CD4-positive, CD25-positive, alpha-beta regulatory T cell (primary cell): ENCODE measurements at places on chromosomes 4 and X.
A peak's percentile ranks its signal among the peaks of the same experiment; 100 is the strongest.

GRCh38 chr4:29596228-29596627 lies 1123.9 kb upstream of the PCDH7 start:
- no peak for DNase-seq
- H3K27ac ChIP-seq: no peak overlapping the region
- H3K4me3 ChIP-seq: no peak overlapping the region
- H3K4me1 ChIP-seq: no peaks in the 10 kb centered on the region
- no peaks in the 10 kb centered on the region for H3K36me3 ChIP-seq
- H3K27me3 ChIP-seq: no peaks in the 10 kb centered on the region

GRCh38 chrX:56800801-56801200 lies 71.8 kb downstream of the NBDY start:
- DNase-seq: peak; percentile 64
- H3K36me3 ChIP-seq: no peaks in the 10 kb centered on the region
- peaks cover 26% of the 10 kb centered on the region for H3K4me1 ChIP-seq

DNA sequence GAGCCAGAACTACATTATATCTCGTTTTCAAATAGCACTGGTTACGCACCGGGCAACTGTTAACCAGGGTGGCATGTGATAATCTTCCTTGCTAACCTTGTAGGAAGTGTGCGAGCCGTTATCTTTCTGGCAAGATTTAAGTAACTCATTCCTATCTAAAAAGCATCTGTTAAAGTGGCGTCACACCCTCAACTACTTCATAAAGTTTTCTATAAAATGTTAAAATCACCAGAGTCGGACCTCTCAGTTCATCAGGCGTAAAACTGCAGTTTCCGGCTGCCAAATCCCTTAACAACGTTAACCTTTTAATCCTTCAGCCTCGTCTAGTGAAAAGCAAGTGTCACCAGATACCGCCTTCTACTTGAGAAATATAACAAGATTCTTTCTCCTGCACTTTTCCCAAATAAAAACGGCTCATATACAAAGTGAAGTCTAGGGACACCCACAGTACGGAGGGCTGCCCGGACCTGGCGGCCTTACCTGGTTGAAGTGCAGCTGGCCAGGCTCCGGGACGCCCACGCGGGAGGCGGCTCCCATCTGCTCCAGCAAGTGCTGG lies 1.2 kb downstream of the SLC39A8 start:
- H3K4me3 ChIP-seq: peak overlapping the region; percentile 95
- no peaks in the 10 kb centered on the region for H3K36me3 ChIP-seq
- DNase-seq: no peak
- peak overlapping the region; percentile 89 for H3K27ac ChIP-seq
- peaks cover 29% of the 10 kb centered on the region for H3K4me1 ChIP-seq
- H3K27me3 ChIP-seq: no peaks in the 10 kb centered on the region

DNA sequence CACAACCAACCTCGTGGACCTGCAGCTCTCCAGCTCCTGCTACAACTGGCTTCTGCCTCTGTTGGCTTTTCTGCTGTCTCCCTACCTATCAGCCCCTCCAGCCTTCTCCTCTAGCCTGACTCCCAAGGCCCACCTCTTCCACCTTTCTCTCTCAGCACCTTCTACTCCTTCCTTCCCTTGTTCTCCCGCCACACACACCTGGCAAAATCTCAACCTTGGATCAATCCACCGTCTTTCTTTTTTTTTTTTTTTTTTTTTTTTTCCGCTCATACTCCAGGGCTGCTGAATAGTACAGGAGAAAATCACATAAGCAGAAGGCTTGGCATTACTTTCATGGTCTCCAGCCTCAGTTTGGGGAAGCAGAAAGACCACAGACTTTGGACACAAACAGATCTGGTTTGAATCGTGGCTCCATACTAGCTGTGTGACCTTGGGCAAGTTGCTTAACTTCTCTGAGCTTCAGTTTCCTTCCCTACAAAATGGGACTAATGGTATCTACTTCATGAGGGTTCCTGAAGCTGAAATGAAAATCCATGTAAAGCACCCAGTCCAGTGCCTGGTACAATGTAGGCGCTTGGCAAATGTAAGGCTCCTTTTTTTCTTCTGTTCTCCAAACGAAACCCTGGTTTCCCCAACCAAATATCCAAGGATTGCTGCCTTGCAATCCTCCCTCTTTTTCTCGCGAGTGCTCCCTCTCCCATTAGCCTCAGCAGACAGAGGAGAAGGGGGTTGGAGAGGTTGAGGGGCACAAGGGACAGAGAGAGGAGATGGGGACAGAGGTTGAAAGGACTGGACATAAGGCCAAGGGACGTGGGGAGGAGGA lies 1.7 kb downstream of the FGD1 start:
- no peak for DNase-seq
- no peaks in the 10 kb centered on the region for H3K36me3 ChIP-seq
- H3K27me3 ChIP-seq: no peaks in the 10 kb centered on the region
- no peak overlapping the region for H3K4me3 ChIP-seq
- no peak overlapping the region for H3K27ac ChIP-seq

GRCh38 chr4:151361966-151362365 lies 36.6 kb upstream of the SH3D19 start:
- no peak overlapping the region for H3K27ac ChIP-seq
- no peak overlapping the region for H3K4me3 ChIP-seq
- no peaks in the 10 kb centered on the region for H3K36me3 ChIP-seq
- peaks cover 2% of the 10 kb centered on the region for H3K27me3 ChIP-seq
- no peaks in the 10 kb centered on the region for H3K4me1 ChIP-seq
- DNase-seq: no peak

GRCh38 chr4:83679254-83679653 lies 143.3 kb downstream of the GPAT3 start:
- no peak overlapping the region for H3K4me3 ChIP-seq
- H3K27me3 ChIP-seq: peaks cover 7% of the 10 kb centered on the region
- H3K36me3 ChIP-seq: no peaks in the 10 kb centered on the region
- no peaks in the 10 kb centered on the region for H3K4me1 ChIP-seq
- H3K27ac ChIP-seq: no peak overlapping the region
- no peak for DNase-seq

DNA sequence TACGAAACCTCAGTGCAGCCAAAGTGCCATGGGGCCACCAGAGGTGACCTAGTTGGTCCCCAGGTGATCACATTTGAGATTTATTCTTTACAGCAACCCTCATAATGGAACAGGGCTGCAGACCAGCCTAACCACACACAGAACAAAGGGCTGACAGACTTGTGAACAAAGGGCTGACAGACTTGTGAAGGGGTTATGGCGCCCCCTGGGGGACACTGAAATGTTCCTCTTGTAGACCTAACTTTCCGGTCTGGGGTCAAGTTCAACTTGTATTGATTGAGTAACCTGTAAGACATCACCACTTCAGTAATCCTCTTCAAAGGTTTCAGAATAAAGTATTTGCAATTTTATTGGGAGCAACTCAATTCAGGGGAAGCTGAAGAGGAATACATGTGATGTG lies 175.9 kb upstream of the RPS6KA3 start:
- DNase-seq: peak; percentile 80
- H3K4me1 ChIP-seq: peaks cover 34% of the 10 kb centered on the region
- no peak overlapping the region for H3K4me3 ChIP-seq
- no peaks in the 10 kb centered on the region for H3K36me3 ChIP-seq
- H3K27ac ChIP-seq: no peak overlapping the region

DNA sequence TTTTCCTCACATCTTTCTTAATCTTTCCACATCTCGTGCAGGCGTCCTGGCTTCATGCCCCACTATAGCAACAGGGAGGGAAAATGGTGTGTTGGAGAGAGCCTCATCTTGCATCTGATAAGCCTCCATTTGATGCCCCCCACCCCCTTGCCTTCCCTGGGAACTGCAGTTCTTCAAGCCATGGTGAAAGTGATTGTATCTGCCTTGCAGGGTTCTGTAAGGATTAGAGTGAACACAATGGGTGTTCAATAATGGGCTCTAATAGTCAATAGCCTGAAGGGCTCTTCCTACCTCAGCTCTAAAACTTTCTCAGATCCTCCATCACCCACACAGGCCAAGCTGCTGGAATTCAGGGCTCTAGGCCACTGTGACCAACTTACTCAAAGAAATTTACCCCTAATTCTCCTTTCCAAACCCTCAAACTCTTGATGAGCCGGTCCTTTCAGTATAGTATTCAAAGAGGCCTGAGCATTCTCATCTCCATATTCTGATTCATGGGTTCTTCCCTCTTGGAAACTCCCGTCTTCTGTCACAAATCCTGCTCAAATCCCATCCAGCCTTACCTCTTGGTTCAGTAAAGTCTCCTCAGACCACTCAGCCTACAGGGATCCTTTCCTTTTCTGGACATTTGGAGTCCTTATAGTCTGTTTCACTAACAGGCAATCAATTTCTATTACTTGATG lies 128.3 kb upstream of the TRIM2 start:
- H3K27ac ChIP-seq: no peak overlapping the region
- peaks cover 2% of the 10 kb centered on the region for H3K27me3 ChIP-seq
- peaks cover 10% of the 10 kb centered on the region for H3K4me1 ChIP-seq
- H3K36me3 ChIP-seq: no peaks in the 10 kb centered on the region
- DNase-seq: no peak

DNA sequence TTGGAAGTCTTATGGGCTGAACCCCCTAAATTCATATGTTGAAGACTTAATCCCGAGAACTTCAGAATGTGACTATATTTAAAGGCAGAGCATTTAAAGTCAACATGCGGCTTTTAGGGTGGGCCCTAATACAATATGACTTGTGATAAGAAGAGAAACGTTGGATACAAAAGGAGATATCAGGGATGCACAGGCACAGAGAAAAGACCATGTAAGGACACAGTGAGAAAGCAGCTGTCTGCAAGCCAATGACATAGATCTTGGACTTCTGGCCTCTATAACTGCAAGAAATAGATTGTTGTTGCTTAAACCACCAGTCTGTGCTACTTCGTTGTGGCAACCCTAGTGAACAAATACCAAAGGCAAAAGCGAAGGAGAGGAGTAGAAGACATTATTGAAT lies 42.2 kb downstream of the GABRG1 start:
- H3K4me1 ChIP-seq: no peaks in the 10 kb centered on the region
- no peak overlapping the region for H3K27ac ChIP-seq
- no peaks in the 10 kb centered on the region for H3K36me3 ChIP-seq
- H3K4me3 ChIP-seq: no peak overlapping the region
- no peak for DNase-seq

DNA sequence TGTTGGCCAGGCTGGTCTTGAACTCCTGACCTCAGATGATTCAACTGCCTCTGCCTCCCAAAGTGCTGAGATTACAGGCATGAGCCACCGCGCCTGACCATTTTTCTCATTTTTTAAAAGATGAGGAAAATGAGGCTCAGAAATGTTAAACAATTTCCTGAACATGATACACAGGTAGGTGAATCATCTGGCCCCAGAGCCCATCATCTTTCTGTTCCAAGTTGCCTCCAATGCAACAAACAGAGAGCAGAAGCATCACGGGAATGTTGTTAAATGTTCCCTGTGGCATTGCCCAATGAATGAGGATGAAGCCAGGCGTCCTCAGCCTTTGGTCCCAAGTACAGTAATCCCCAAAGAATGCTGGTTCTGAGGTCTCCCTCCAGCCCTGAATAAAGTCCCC lies 31.3 kb upstream of the ANXA5 start:
- H3K4me1 ChIP-seq: no peaks in the 10 kb centered on the region
- H3K36me3 ChIP-seq: no peaks in the 10 kb centered on the region
- peaks cover 3% of the 10 kb centered on the region for H3K27me3 ChIP-seq
- no peak overlapping the region for H3K4me3 ChIP-seq

- H3K27me3 ChIP-seq: no peaks in the 10 kb centered on the region
- H3K36me3 ChIP-seq: no peaks in the 10 kb centered on the region
- DNase-seq: no peak
Observed at GRCh38 chr4:60482921-60483351, 717.2 kb upstream of the ADGRL3 start.

DNA sequence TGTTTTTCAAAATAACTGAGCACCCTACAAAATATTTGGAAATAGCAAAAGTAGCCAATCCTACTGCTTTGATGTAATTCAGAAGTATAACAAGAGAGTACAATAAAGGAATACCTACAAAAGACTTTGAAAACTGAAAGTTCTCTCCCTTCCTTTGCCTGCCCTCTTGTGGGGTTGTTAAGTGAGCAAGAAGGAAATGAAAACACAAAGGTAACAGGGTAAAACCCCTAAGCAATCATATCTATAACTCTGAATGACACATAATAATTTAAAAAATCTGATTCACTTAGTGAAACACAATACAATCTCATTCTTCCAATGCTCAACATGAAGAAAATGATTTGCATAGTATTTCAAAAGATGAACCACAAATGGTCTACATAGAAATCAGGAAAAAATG lies 98.2 kb downstream of the FRYL start:
- DNase-seq: peak; percentile 67
- H3K36me3 ChIP-seq: no peaks in the 10 kb centered on the region
- H3K4me3 ChIP-seq: no peak overlapping the region

- peaks cover 5% of the 10 kb centered on the region for H3K36me3 ChIP-seq
- no peaks in the 10 kb centered on the region for H3K4me1 ChIP-seq
- no peak overlapping the region for H3K27ac ChIP-seq
- DNase-seq: no peak
- H3K27me3 ChIP-seq: no peaks in the 10 kb centered on the region
Observed at GRCh38 chr4:4555916-4556315, 14.1 kb upstream of the STX18 start.

- H3K4me3 ChIP-seq: no peak overlapping the region
- peaks cover 18% of the 10 kb centered on the region for H3K4me1 ChIP-seq
- no peak overlapping the region for H3K27ac ChIP-seq
- DNase-seq: no peak
Observed at GRCh38 chrX:40470830-40471429, 109.8 kb upstream of the ATP6AP2 start.

DNA sequence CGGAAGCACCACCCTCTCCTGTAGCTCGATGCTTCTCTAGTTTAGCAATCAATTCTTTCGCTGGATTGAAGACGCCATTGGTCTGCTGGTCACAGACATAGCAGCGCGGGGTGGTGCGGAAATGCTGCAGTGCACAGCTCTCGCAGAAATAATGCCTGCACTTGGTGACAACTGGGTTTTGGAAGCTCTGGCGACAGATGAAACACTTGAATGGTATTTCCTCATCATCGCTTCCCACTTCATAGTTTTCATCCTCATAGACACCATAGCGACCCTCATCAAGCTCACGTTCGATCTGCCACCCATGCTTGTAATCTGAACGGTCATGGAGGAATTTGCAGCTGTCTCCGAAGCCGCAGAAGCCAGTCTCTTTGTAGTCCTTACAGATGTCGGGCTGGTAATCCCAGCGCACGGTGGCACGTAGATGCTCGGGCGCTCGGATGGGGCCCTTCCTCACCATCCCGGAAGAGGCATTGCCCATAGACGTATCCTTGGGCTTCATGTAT lies 854 bp downstream of the RNF113A start:
- H3K27me3 ChIP-seq: no peaks in the 10 kb centered on the region
- peak; percentile 56 for DNase-seq
- H3K36me3 ChIP-seq: no peaks in the 10 kb centered on the region
- peaks cover 6% of the 10 kb centered on the region for H3K4me1 ChIP-seq

- no peaks in the 10 kb centered on the region for H3K27me3 ChIP-seq
- DNase-seq: no peak
- H3K36me3 ChIP-seq: peaks cover 85% of the 10 kb centered on the region
- no peak overlapping the region for H3K4me3 ChIP-seq
- no peak overlapping the region for H3K27ac ChIP-seq
- H3K4me1 ChIP-seq: no peaks in the 10 kb centered on the region
Observed at GRCh38 chr4:88720451-88721428, 23.1 kb upstream of the NAP1L5 start.
